ENCODE measurements at places on chromosomes 11 and 22. TPM values are rescaled to one million over a fixed set of nuclear protein-coding genes. Genes with fewer than 3 reads are reported as not detected.

OR8A1 gene
- total RNA-seq, result not detected

CARD18 gene
- not detected for total RNA-seq

HEPN1 gene
- not detected for total RNA-seq

CBLIF gene
- total RNA-seq, result not detected

SCGB1D4 gene
- total RNA-seq, result not detected
